Activated CD4-positive, alpha-beta T cell treated with anti-CD3 and anti-CD28 coated beads for 48 hours (primary cell): ENCODE measurements at places on chromosomes 12 and 14.

DNA sequence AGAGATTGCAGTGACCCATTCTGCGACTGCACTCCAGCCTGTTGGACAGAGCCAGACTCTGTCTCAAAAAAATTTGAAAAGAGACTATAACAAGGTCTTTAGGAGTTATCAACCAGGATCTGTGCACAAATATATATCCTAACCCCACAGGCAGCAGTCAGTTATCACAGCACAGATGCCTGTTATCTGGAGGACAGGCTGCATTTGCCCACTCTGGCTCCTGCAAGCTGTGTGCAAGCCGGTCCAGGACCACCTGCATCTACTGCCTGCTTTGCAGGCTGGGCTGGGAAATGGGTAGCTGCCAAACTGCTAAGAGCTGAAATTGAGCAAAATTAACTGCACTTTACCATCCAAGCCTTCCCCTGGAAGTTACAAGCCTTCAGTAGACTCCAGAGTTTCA, 21.4 kb upstream of the RCOR1 start:
- DNase-seq = no peak

GRCh38 chr14:100192672-100193416, 33.4 kb upstream of the DEGS2 start:
- DNase-seq = peak; percentile 100

GRCh38 chr12:124464062-124464461, 103.3 kb downstream of the NCOR2 start:
- DNase-seq = no peak

GRCh38 chr14:29822430-29822709, 105.3 kb downstream of the PRKD1 start:
- DNase-seq = no peak

DNA sequence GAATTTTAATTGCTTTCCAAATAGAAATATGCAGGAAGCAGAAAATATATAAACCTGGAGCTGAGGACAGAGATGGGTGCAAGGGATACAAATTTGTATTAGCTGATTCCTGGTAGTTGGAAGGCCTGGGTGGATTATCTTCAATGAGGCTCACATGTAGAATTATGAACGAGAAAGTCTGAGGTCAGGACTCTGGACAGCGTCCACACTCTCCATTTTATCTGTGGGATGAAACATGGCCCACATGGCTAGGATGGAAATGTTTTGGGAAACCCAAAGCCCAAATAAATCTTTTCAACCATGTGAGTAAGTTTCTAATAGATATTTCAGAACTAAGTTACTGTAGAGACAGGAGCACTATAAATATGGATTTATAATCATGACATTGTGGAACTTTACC, 256.1 kb downstream of the APAF1 start:
- DNase-seq = no peak

GRCh38 chr12:10884086-10884725, at the start of gene PRH1:
Gene PRH1, minus strand, starts transcription at chr12:10884255. Its CDS starts 38 bp downstream, at chr12:10884217.
- DNase-seq = no peak

DNA sequence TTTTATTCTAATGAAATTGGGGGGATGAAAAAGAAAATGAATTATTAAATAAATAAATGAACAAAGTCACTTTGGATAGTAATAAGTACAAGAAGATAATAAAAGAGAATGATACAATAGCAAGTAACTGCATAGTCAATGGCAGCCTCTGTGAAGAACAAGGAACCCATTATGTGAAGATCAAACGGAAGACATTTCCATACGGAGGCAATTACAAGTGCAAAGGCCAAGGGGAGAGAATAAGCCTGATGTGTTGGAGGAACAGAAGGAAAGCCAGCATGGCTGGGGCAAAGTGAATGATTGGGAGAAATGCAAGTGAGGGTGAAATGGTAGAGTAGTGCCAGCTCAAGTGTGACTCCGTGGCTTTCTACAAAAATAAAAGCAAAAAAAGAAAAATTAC, 43.9 kb upstream of the CHPT1 start:
- no peak for DNase-seq

DNA sequence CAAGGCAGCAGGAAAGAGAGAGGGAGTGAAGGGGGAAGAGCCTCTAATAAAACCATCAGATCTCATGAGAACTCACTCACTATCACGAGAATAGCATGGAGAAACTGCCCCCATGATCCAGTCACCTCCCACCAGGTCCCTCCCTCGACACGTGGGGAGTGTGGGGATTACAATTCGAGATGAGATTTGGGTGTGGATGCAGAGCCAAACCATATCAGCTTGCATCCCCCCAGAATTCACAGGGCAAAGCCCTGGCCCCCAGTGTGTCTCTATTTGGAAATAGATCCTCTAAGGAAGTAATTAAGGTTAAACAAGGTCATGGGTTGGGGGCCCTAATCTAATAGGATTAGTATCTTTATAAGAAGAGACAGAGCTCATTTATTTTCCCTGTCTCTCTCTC, 56.1 kb upstream of the TCL1A start:
- no peak for DNase-seq

DNA sequence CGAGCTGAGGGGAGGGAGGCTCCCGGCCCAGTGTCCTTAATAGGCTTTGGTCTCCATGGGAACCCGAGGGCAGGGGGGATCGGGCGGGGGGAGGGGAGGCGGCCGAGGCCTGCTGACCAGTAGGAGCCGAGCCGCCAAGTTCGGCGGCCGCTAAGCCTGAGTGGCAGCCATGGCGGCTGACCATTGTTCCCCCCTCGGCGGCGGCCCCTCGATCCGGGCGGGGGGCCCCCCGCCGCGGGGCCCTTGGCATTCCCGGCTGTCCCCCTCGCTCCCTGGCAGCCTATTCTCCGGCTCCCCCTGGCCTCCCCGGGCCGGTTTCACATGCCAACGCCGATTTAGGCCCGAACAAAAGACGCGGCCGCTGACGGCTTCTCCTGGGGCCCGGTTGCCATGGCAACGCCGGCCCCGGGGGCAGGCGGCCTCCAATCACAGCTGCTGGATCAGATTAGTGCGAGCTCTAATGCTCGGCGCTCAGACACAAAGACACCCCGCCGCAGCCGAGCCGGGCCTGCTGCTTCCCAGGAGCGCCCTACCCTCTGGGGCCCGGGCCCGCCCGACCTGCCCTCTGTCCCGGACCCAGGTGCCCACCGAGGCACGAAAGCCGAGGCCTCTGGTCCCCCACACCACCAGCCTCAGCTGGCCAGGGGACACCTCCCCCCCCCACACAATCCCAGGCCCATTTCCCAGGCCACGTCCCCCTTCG, 7.3 kb downstream of the MSI1 start:
- DNase-seq = peak; percentile 32
